ENCODE measurements at places on chromosomes 6 and 20.

GRCh38 chr6:160077526-160077925 is 44.1 kb upstream of the SLC22A1 start:
- DNase-seq = no peak

GRCh38 chr6:100721256-100721655 is 159.9 kb downstream of the ASCC3 start:
- no peak for DNase-seq

DNA sequence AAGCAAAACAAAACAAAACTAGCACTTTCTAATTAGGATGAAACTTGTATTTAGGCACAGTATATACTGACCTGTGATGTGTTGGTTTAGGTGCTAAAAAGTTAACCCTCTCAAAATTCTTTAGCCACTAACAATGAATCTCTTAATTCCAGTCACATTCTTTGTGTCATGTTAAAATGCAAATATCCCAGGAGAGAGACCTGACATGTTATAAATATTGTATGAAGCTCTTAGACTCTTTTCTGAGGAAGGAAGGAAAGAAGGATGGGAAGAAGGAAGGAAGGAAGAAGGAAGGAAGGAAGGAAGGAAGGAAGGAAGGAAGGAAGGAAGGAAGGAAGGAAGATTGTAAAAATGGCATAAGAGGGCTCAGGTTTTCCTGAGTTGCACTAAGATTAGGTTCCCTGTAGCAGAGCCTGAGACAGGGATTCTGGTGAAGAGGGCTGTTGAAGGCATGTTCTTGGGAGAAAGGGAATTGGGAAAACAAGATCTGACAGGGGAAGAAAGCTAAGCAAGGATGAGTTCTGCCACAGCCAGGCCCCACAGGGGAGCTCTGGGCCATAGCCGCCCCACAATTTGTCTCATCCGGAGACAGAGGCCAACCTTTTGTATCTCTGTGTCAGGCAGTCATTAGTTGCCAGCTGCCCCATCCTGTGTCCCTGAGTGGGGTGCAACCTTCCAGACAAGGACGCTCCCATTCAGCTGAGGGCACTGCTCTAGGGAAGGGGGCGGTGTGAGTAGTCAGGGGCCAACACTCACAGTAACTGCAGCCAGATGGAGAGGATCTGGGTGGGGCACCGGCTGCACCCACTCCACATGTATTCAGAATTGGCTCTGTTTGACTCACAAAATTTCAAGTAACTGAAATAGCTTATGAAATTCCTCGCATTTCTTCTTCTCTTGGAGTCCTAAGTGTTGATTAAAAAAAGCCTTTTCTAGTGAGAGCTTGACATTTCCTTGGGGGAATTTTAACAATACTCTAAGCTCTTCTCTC is 189.3 kb upstream of the ARG1 start:
- DNase-seq = no peak

GRCh38 chr6:47240277-47240890 is 69.3 kb downstream of the TNFRSF21 start:
- DNase-seq = no peak

DNA sequence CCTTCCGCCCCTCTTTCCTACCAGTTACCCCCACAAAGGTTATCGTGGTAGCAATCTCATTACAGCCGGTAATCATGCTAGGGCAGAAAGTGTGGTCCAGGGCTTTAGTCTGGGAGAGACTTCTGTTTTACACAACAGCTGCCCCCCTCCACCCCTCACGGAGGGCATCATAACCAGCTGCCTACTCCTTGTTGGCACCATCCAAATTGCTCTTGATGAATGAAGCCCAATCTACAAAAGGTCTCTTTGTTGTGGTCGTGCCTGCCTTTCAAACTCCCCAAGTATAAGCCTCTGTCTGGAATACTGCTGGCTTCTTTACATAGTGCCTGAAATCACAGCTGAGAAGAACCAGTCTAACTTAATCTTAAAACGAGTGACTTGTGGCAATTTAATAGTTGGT is 157.9 kb downstream of the INSM1 start:
- no peak for DNase-seq

- no peak for DNase-seq
Observed at GRCh38 chr6:1482381-1483166, 93.2 kb downstream of the FOXF2 start.

- DNase-seq = peak; percentile 61
Observed at GRCh38 chr6:41970436-41970846, 28.8 kb upstream of the CCND3 start.

- no peak for DNase-seq
Observed at GRCh38 chr20:12055161-12055560, 137.5 kb downstream of the BTBD3 start.
